Activated T-cell treated with anti-CD3 and anti-CD28 coated beads, Interleukin-2, amount 50 U/mL, for 24 hours (primary cell): ENCODE measurements at places on chromosomes 7 and 10.
A peak's percentile ranks its signal among the peaks of the same experiment; 100 is the strongest.

DNA sequence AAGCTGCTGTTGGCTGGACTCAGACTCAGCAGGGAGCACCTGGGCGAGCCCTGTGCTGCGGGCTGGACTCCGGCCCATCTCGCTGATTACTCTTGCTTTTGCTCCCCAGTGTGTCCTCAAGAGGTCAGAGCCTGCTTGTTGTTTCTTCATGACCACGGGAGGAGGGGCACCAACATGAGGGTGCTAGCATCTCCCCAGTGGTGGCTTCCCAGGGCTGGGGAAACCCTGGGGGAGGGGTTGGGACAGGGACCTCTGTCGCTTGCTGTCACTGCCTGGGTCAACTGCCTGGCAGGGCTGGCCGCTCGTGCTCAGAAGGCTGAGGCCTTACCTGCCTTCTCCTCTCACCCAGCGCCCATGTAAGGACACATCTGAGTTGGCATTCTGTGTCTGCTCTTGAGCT, 152.3 kb upstream of the SHH start:
- no peak overlapping the region for H3K4me3 ChIP-seq
- H3K27me3 ChIP-seq: peaks cover 23% of the 10 kb centered on the region
- peaks cover 33% of the 10 kb centered on the region for H3K4me1 ChIP-seq
- no peak overlapping the region for H3K27ac ChIP-seq
- no peak for DNase-seq
- H3K36me3 ChIP-seq: no peaks in the 10 kb centered on the region

DNA sequence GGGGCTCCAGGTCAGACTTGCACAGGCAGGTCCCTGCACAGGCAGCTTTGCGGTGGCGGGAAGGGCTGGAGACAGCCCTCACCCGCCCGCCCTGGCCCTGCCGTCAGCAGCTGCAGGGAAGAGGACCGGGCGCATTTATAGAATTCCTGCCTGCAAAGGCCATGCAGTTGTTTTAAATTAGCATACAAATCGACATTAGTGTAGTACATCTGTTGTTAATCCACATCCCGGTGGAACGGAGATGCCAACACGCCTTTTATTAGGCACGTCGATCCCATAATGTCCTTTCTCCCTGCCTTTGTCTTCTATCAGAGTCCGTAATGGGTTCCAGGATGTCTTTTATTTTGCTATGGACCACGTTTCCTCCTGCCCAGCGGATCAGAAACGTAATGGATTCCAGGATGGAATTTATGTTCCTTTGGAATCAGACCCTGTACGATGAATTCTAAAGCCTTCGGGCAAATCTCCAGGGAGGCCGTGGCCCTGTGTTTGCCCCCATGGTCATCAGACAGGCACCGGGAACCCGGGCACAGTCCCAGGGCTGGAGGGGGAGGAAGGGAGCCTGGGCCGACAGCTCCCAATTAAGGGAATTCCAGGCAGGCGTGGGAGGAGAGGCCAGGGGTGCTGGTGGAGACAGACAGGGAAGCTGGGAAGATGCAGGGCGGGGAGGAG, 123.9 kb downstream of the COL26A1 start:
- H3K27me3 ChIP-seq: peaks cover 6% of the 10 kb centered on the region
- no peak for DNase-seq
- no peak overlapping the region for H3K27ac ChIP-seq
- H3K36me3 ChIP-seq: no peaks in the 10 kb centered on the region

DNA sequence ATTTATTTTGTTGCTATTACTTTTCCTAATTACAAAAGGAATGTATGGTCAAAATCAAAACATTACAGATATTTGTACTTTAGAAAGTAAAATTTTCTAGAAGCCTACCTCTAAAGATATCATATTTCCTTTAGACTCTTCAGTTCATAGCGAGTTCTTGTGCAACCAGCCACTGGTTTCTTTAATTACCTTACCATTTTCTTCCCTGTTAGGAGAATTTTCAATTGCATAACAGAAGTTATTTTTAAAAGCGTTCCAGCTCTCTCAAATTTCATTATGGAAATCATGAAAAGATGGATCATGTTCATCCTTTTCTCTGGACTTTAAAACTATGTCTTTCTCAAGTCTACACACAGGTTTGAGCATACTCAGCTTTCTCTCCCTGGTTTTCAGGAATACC, 5.0 kb upstream of the TRUB1 start:
- DNase-seq: no peak
- H3K36me3 ChIP-seq: no peaks in the 10 kb centered on the region
- H3K4me3 ChIP-seq: no peak overlapping the region
- H3K27ac ChIP-seq: no peak overlapping the region

GRCh38 chr10:91006752-91007346, 86.0 kb upstream of the ANKRD1 start:
- peak overlapping the region; percentile 83 for H3K27ac ChIP-seq
- H3K36me3 ChIP-seq: no peaks in the 10 kb centered on the region
- no peak for DNase-seq
- no peaks in the 10 kb centered on the region for H3K27me3 ChIP-seq

DNA sequence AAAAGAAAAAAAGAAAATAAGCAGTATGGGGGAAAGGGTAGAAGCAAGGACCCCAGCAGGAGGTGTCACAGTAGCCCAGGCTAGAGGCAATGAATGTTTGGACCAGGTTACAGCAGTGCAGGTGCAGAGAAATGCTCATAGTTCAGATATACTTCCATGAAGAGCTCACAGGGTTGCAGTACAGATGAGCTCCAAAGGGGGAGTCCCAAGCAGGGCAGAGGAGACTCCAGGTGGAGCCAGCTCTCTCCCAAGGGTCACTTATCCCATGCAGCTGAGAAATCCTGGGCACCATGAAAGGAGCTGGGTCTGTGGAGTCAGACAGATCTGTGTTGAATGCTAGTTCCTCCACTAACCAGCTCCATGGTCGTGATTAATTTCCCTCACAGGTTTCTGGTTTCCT, 174.9 kb downstream of the C7orf25 start:
- H3K4me3 ChIP-seq: no peak overlapping the region
- H3K27ac ChIP-seq: no peak overlapping the region
- H3K4me1 ChIP-seq: peaks cover 1% of the 10 kb centered on the region
- no peaks in the 10 kb centered on the region for H3K27me3 ChIP-seq
- H3K36me3 ChIP-seq: no peaks in the 10 kb centered on the region
